ENCODE measurements at places on chromosomes 7 and 10. TPM values are rescaled to one million over a fixed set of nuclear protein-coding genes. Genes with fewer than 3 reads are reported as not detected.

Gene PLPP4
- total RNA-seq, result 0.18 TPM

Gene DNMBP
- total RNA-seq, result 36.7 TPM

Gene CCDC3
- total RNA-seq, result 0.94 TPM

Gene VAX1
- total RNA-seq, result 1.7 TPM

Gene AFAP1L2
- 27.0 TPM for total RNA-seq

Gene JCAD
- 8.7 TPM for total RNA-seq

Gene RAMP3
- not detected for total RNA-seq

Gene CYP2C19
- not detected for total RNA-seq
